ENCODE measurements at places on chromosomes 3 and 15. TPM values are rescaled to one million over a fixed set of nuclear protein-coding genes. Genes with fewer than 3 reads are reported as not detected.
A peak's percentile ranks its signal among the peaks of the same experiment; 100 is the strongest.

Gene WNT5A
- 0.15 TPM for total RNA-seq

Gene SAMD7
- not detected for total RNA-seq

Gene PRRT3
- total RNA-seq, result 0.96 TPM

Gene POTEB
- not detected for total RNA-seq

Gene MUC20
- total RNA-seq, result 2.4 TPM

Gene CLDN18
- total RNA-seq, result 0.17 TPM

Gene FGD5
- 0.22 TPM for total RNA-seq

Gene WNT7A
- total RNA-seq, result 0.34 TPM

Gene EPHB3
- total RNA-seq, result 6.5 TPM

Gene GABRB3
- 0.52 TPM for total RNA-seq

Gene ACKR4
- 0.12 TPM for total RNA-seq

Gene OR5H14
- not detected for total RNA-seq

Gene SKOR1
- 0.81 TPM for total RNA-seq

Gene SLC22A13
- 0.47 TPM for total RNA-seq

Gene FBXO40
- total RNA-seq, result not detected

Gene CP
- total RNA-seq, result 0.52 TPM

Gene OCA2
- total RNA-seq, result not detected

Gene DCLK3
- not detected for total RNA-seq

GRCh38 chr3:17911986-17912760, 169.7 kb upstream of the TBC1D5 start:
- H3K4me3 ChIP-seq, result no peak overlapping the region
- no peaks in the 10 kb centered on the region for H3K27me3 ChIP-seq
- no peak overlapping the region for H3K27ac ChIP-seq
- H3K36me3 ChIP-seq, result no peaks in the 10 kb centered on the region

GRCh38 chr3:85576697-85577200, 618.0 kb downstream of the CADM2 start:
- no peaks in the 10 kb centered on the region for H3K36me3 ChIP-seq
- H3K27ac ChIP-seq, result no peak overlapping the region
- DNase-seq, result no peak
- H3K27me3 ChIP-seq, result no peaks in the 10 kb centered on the region
- H3K4me1 ChIP-seq, result no peaks in the 10 kb centered on the region

DNA sequence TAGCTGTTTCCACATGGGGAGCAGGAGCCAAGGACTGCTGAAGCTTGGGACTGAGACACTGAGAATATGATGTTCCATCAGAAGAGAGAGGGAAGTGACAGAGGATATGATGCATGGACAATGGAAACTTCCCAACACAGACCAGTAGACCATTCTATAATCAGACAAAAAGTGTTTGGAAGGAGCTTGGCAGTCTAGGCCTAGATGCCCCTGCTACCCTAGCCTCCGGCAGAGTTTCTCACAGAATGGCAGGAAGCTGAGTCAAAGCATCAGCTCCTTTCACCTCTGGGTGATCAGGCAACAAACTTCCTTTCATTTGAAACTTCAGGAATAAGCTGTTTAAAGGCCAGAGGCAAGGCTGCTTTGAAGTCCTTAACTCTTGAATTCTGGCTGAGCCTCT, 222.0 kb downstream of the NEK10 start:
- DNase-seq, result no peak
- no peaks in the 10 kb centered on the region for H3K4me1 ChIP-seq
- H3K4me3 ChIP-seq, result no peak overlapping the region
- H3K27ac ChIP-seq, result no peak overlapping the region

DNA sequence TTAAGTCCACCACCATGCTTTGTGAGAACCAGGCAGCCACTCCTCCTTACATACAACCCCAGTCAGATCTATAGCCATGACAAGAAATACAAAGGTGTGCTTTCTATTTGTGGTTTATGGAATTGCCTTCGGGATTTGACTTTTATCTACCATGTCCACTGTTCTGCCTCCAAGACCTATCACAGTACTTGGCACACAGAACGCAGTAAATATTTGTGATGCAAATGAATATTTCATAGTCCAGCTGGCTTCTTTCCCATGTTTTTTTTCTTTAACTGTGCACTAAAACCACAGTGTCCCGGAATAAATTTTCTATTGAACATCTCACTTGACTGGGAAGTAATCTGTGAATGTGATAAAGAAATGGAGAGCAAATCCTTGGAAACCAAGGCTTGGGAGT, 314.7 kb downstream of the RORA start:
- no peak for DNase-seq
- H3K4me1 ChIP-seq, result no peaks in the 10 kb centered on the region
- H3K36me3 ChIP-seq, result no peaks in the 10 kb centered on the region

GRCh38 chr15:34038871-34039789, at the start of gene AVEN:
Gene AVEN (minus strand): TSS chr15:34039204. CDS start chr15:34039046, 158 bp downstream.
- H3K4me3 ChIP-seq, result peak within 1 kb of the TSS; percentile 80
- peaks cover 18% of the 10 kb centered on the region for H3K4me1 ChIP-seq
- DNase-seq, result no peak
- H3K27ac ChIP-seq, result peak within 1 kb of the TSS; percentile 87
- H3K27me3 ChIP-seq, result no peaks in the 10 kb centered on the region
- H3K36me3 ChIP-seq, result no peaks in the 10 kb centered on the region

DNA sequence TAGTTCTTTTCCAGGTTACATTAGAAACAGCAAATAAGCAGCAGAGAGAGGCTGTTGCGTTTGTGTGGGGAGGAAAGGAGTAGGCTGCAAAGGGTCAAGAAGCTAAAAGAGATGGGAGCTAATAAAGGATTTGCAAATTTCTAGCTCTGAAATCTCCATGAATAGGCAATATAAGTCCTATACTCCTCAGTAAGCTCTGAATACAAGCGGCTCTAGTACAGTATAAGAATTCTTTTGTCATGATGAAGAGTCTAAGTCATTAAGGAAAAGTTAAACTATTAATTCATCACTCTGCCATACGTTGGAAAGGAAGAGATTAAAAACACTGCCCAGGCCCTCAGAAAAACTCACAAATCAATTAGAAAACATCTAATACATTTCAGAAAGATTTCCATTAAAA, 59.3 kb downstream of the CEP152 start:
- 0 out of 2 replicates have a peak, but pooled peaks cover 3% of the 10 kb centered on the region for H3K36me3 ChIP-seq
- no peak overlapping the region for H3K27ac ChIP-seq
- H3K4me3 ChIP-seq, result no peak overlapping the region
- H3K27me3 ChIP-seq, result no peaks in the 10 kb centered on the region

DNA sequence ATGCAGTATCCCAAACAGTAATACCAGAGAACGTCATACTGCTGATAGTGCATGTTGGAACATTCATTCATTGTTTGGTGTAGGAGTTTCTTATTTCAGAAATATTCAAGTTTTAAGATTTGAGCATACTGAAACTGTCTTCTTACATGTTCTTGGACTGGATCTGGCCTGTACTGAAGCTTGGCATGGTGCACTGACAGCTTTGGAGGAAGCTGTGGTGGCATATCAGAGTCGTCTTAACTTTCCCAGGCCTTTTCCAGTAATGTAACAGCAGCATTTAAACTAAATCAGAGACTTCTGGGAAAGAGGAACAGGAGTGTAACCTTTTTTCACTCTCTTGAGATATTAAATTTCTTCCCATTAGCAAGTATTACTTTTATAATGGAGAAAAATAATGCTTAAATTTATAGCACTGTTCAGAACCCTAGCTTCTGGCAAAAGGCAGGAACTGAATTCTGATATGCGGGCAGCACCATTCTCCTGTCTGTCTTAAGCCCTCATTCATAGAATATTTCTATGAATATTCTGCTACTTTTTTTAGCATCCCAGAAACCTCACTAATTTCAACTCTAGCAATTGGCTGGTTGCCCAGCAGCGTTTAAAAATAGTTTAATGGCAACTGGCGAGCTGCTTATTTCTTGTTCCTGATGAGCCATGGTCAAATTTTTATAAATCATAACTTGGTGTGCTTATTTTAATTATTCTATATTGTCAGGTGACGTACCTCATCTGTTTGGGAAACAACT, 31.1 kb downstream of the DNAJC13 start:
- H3K4me3 ChIP-seq, result no peak overlapping the region
- no peaks in the 10 kb centered on the region for H3K27me3 ChIP-seq
- no peak overlapping the region for H3K27ac ChIP-seq
- no peak for DNase-seq
- no peaks in the 10 kb centered on the region for H3K36me3 ChIP-seq

- H3K27me3 ChIP-seq, result no peaks in the 10 kb centered on the region
- H3K36me3 ChIP-seq, result peaks cover 8% of the 10 kb centered on the region
- no peaks in the 10 kb centered on the region for H3K4me1 ChIP-seq
- no peak overlapping the region for H3K27ac ChIP-seq
Measured at GRCh38 chr3:37283011-37283410, 108.6 kb upstream of the LRRFIP2 start.

GRCh38 chr3:120429921-120430361, 20.9 kb downstream of the FSTL1 start:
- H3K36me3 ChIP-seq, result no peaks in the 10 kb centered on the region
- no peak overlapping the region for H3K27ac ChIP-seq
- H3K27me3 ChIP-seq, result no peaks in the 10 kb centered on the region
- H3K4me1 ChIP-seq, result no peaks in the 10 kb centered on the region
- H3K4me3 ChIP-seq, result no peak overlapping the region
- no peak for DNase-seq

GRCh38 chr3:11625376-11626083, 18.2 kb downstream of the VGLL4 start:
- no peak overlapping the region for H3K27ac ChIP-seq
- no peaks in the 10 kb centered on the region for H3K4me1 ChIP-seq
- no peak overlapping the region for H3K4me3 ChIP-seq

- no peak overlapping the region for H3K27ac ChIP-seq
- H3K27me3 ChIP-seq, result peaks cover 7% of the 10 kb centered on the region
- H3K4me3 ChIP-seq, result no peak overlapping the region
- no peak for DNase-seq
- no peaks in the 10 kb centered on the region for H3K36me3 ChIP-seq
Measured at GRCh38 chr3:168612671-168613070, 516.9 kb upstream of the GOLIM4 start.

DNA sequence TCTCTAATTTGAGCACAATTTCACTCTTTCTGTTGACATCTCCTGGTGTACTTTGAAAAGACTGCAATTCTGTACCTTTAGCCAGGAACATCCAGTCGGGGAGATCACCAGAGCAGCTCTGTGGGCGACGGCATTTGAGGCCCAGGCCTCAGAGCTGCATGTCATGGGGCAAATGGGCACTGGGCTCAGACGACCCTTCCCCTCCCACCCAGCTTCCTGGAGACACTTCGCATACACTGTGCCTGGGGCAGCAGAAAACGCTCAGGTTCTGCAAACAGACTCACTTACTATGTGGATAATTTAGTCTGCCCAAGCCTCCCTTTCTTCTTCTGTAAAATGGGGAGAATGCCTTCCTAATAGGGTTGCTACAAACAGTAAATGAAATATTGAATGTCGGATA, 96.9 kb downstream of the HMG20A start:
- no peak for DNase-seq
- H3K27me3 ChIP-seq, result no peaks in the 10 kb centered on the region
- H3K4me1 ChIP-seq, result no peaks in the 10 kb centered on the region
- H3K36me3 ChIP-seq, result no peaks in the 10 kb centered on the region

- no peaks in the 10 kb centered on the region for H3K4me1 ChIP-seq
- H3K27ac ChIP-seq, result no peak overlapping the region
- H3K36me3 ChIP-seq, result no peaks in the 10 kb centered on the region
- peaks cover 5% of the 10 kb centered on the region for H3K27me3 ChIP-seq
- no peak for DNase-seq
Measured at GRCh38 chr3:37536840-37537239, 324.8 kb upstream of the CTDSPL start.

GRCh38 chr3:108420926-108421325, 89.5 kb downstream of the MYH15 start:
- no peak for DNase-seq
- no peaks in the 10 kb centered on the region for H3K27me3 ChIP-seq
- H3K4me1 ChIP-seq, result peaks cover 5% of the 10 kb centered on the region
- H3K36me3 ChIP-seq, result no peaks in the 10 kb centered on the region
- no peak overlapping the region for H3K27ac ChIP-seq

GRCh38 chr3:42164656-42165055, 73.5 kb downstream of the TRAK1 start:
- DNase-seq, result no peak
- H3K4me1 ChIP-seq, result peaks cover 8% of the 10 kb centered on the region
- H3K27me3 ChIP-seq, result no peaks in the 10 kb centered on the region
- no peaks in the 10 kb centered on the region for H3K36me3 ChIP-seq

DNA sequence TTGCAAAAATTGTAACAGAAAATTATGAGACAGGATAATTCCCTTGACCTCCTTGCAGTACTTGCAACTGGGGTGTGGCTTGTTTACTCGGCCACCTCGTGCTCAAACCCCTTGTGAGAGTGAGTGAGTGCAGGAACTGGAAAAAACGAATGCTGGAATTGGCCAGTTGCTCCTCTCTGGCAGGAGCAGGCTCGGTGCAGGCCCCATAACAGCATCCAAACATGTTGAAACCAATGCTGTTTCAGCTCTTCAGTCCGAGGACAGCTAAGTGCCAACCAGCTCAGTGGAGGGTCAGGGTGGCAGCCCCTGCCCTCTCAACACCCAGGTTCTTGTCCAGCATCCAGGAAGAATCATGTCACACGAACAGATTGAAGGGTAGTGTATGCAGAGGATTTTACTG, 36.9 kb downstream of the METTL6 start:
- H3K27ac ChIP-seq, result no peak overlapping the region
- no peak for DNase-seq
- H3K27me3 ChIP-seq, result no peaks in the 10 kb centered on the region
- no peak overlapping the region for H3K4me3 ChIP-seq
- H3K36me3 ChIP-seq, result no peaks in the 10 kb centered on the region

- H3K27me3 ChIP-seq, result no peaks in the 10 kb centered on the region
- no peak overlapping the region for H3K27ac ChIP-seq
Measured at GRCh38 chr3:11671648-11672100, 28.0 kb upstream of the VGLL4 start.

GRCh38 chr15:58704155-58704865, 45.2 kb downstream of the ADAM10 start:
- no peak overlapping the region for H3K27ac ChIP-seq
- H3K4me1 ChIP-seq, result peaks cover 4% of the 10 kb centered on the region
- no peaks in the 10 kb centered on the region for H3K27me3 ChIP-seq
- H3K4me3 ChIP-seq, result no peak overlapping the region

DNA sequence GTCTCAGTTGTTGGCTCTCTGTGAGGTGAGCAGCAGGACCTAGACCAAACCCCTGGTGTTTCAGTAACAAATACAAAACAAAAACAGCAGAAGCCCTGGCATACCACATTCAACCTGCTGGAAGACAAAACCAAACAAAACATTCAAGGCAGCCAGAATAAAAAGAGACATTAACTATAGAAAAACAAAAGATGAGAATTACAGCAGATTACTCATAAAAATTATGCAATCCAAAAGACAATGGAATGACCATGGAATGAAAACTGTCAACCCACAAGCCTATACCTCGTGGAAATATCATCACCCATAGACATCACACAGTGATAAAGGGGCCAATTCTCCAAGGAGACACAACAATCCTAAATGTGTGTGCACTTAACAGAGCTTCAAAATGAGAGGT, 106.0 kb upstream of the IQSEC1 start:
- H3K36me3 ChIP-seq, result no peaks in the 10 kb centered on the region
- H3K27ac ChIP-seq, result no peak overlapping the region
- H3K4me3 ChIP-seq, result no peak overlapping the region
- no peaks in the 10 kb centered on the region for H3K4me1 ChIP-seq
- DNase-seq, result no peak

- DNase-seq, result no peak
- H3K27ac ChIP-seq, result no peak overlapping the region
- H3K27me3 ChIP-seq, result no peaks in the 10 kb centered on the region
- no peak overlapping the region for H3K4me3 ChIP-seq
- peaks cover 8% of the 10 kb centered on the region for H3K4me1 ChIP-seq
Measured at GRCh38 chr3:14121859-14122258, 2.8 kb downstream of the CHCHD4 start.

- no peaks in the 10 kb centered on the region for H3K4me1 ChIP-seq
- no peak for DNase-seq
Measured at GRCh38 chr3:16303037-16303575, 38.1 kb downstream of the OXNAD1 start.
